Fibroblast of skin of back (primary cell): ENCODE measurements at places on chromosomes 11 and 22.

- no peak for DNase-seq
Measured at GRCh38 chr11:130404727-130405126, 23.7 kb downstream of the ADAMTS8 start.

DNA sequence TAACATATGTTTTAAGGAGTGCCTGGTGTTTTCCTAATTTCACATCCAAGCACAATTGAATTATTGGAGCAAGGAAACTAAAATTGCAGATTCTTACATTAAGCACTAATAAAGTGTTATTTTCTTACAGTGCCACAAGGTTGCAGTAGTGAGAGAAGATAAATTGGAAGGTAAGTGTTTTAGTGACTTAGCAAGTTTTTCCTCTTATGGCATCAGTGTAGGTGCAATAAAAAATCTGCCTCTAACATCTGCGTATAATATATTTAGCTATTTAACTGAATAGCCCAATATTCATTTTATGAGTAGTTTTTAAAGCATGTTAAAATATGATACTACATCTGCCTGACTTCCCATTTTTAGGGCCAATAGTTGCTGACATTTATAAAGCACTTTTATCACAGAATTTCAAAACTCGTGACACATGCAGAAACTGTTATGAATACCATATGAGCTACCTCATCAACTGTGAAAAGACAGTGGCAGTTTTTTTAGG, 19.0 kb downstream of the POLD3 start:
- DNase-seq = peak; percentile 78

DNA sequence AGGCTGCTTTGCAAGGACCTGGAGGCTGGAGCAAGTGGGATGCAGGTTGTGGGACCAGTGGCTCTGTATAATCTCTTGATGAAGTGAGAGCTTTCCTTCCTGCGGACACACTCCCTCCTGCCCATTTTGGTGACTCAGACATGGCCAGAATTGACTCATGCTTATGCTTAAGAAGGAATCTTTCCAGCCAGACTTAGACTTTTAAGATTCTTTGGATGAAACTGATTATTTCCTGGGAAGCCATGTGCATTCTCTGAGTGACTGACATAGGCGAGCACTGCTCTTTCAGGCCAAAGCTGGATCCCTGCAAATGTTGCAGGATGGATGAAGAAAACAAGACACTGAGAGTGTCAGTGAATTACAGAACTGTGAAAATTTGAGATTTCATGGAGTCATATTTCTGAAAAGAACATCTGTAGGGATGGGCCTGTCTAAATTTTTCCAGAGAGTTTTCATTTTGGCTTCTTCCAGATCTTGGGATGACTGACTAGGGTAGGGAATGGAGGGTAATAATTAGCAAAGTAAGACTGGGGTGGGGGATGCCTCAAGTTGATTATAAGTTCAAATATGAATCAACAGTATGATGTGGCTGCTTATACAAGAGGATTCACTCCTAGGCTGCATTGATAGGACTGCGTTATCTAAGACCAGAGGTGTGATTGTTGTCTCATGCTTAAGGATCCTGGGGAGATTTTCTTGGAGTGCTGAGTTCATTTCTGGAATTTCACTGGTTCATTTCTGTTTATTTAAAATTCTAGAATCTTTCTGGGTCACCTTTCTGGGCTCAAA, 195.8 kb downstream of the HIPK3 start:
- DNase-seq = peak; percentile 95

DNA sequence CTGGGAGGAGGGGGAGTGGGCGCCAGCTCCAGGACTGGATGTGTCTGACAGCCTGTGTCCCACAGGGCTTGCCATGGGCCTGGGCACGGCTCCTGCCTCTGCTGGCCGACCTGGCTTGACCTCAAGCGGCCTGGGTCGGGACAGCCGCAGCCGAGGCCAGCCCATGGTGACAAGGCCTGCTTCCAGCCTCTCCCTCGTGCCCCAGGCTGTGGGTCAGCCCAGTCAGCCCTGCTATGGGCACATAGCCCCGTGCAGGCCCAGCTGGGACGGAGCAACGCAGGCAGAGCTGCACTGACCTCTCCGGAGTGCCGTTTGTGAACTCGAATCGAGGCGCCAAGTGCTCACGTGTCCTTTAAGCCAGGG, 17.9 kb downstream of the OSBPL5 start:
- DNase-seq = no peak

- DNase-seq = no peak
Measured at GRCh38 chr11:15236559-15236958, 121.8 kb downstream of the INSC start.

GRCh38 chr11:554428-555226, 5.9 kb downstream of the LMNTD2 start:
- no peak for DNase-seq

- peak; percentile 23 for DNase-seq
Measured at GRCh38 chr11:110298301-110298765, 1.9 kb upstream of the RDX start.

DNA sequence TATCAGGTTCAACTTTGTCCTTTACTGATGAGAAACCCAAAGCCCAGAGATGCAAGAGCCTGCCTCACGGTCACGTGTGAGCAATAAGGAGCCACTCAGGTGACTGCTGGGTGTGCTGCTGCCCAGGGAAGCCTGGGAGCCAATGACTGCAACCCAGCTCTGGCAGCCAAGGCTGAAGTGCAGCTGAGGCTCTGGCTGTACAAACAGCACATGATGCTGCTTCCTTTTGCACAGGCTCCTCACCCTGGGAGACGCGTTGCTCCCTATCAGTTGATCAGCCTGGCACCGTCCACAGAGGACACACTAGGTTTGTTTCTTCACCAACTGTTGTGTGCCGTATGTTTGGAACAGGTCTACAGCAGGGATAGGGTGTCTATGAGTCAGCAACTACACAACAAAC, 168.7 kb downstream of the EFCAB6 start:
- no peak for DNase-seq

- no peak for DNase-seq
Measured at GRCh38 chr11:2699185-2699530, 636 bp downstream of the KCNQ1OT1 start.

DNA sequence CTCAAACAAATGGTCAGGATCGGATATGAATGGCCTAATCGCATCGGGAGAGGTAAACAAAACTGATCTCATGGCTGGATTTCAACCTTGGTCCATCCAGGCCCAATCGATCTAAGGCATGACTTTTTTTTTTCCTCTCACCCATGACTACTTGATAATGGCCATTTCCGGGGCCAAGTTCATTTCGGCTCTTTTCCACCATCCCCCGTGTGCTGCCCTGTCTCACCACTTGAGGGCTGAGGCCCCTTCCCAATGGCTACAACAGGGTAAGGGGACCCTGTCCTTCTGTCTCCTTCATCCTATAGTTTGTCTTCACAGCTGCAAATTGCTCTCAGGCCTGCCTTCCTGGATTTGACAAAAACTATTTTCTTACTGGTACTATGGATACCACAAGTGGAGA, 26.7 kb downstream of the GRAP2 start:
- DNase-seq = no peak

DNA sequence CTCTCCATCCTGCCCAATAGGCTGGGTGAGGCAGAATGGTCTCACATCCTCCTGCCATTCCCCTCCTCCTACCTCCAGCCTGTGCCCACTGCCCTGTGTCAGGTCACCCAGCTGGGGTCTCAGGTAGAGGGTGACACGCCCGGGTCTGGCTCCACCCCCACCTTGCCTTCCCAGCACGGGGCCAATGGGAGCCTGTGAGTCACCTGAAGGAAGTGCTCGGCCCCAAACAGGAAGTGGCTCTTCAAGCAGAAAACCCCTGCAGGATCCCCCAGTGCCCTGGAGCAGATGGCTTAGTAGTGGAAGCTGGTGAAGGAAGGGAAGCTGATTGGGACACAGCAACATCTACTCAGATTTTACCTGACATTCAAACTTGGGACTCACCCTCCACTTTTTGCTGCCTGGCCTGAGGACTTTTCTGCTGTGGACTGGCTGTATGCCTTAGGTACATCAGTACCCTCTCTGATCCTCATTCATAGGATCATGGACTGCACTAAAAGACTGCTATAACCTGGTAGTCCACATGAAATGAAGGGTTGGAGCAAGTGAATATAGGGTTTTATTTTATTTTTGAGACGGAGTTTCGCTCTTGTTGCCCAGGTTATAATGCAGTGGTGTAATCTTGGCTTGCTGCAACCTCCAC, 33.4 kb downstream of the GDPD5 start:
- peak; percentile 37 for DNase-seq

GRCh38 chr11:19345848-19346681, 105.3 kb upstream of the E2F8 start:
- DNase-seq = no peak

- DNase-seq = peak; percentile 90
Measured at GRCh38 chr11:69089258-69089657, 40.5 kb downstream of the TPCN2 start.

- no peak for DNase-seq
Measured at GRCh38 chr11:8527939-8528338, 66.1 kb downstream of the STK33 start.

- DNase-seq = no peak
Measured at GRCh38 chr22:36760786-36761185, 15.1 kb downstream of the IFT27 start.

- DNase-seq = no peak
Measured at GRCh38 chr22:45200230-45200629, 36.5 kb downstream of the NUP50 start.

- DNase-seq = no peak
Measured at GRCh38 chr11:120186456-120186773, 24.4 kb upstream of the OAF start.

- DNase-seq = peak; percentile 33
Measured at GRCh38 chr11:119699227-119699626, 29.8 kb downstream of the NECTIN1 start.

DNA sequence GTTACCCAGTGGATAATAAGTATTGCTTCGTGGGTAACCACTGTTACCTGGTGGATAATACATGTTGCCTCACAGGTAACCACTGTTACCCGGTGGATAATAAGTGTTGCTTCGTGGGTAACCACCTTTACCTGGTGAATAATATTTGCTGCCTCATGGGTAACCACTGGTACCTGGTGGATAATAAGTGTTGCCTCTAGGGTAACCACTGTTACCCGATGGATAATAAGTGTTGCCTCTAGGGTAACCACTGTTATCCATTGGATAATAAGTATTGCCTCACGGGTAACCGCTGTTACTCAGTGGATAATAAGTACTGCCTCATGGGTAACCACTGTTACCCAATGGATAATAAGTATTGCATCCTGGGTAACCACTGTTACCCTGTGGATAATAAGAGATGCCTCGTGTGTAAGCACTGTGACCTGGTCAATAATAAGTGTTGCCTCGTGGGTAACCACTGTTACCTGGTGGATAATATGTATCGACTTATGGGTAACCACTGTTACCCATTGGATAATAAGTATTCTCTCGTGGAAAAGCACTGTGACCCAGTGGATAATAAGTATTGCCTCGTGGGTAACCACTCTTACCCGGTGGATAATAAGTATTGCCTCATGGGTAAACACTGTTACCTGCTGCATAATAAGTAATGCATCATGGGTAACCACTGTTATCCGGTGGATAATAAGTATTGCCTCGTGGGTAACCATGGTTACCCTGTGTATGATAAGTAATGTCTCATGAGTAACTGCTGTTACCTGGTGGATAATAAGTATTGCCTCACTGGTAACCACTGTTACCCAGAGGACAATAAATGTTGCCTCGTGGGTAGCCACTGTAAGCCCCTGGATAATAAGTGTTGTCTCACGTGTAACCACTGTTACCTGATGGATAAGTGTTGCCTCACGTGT, 20.1 kb upstream of the NXPE4 start:
- DNase-seq = no peak

DNA sequence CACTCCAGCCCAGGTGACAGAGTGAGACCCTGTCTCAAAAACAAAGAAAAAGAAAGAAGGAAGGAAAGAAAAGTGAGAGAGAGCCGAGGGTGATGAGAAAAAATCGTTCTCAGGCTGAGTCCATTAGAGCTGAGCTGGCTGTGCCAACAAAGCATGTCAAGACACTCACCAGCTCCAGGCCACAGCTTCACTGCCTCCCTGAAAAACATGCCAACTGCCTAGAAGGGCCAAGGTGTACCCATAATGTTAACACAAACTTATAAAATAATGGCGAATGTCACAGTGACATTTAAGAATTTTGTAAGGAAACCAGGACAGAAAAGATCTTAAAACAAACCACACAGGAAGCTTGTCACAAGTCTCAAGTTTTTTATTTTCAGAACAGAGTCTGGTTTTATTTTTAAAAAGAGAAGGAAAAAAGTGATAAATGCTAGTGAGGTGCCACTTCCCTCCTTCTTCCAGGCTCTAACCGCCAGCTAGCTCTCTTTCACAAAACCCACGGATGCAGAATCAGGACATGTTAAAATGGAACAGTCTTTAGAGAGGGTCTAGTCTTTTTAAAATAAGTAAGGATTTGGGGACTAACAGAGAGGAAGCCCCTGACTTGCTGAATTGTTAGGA, 5.1 kb downstream of the TMEM121B start:
- DNase-seq = no peak

DNA sequence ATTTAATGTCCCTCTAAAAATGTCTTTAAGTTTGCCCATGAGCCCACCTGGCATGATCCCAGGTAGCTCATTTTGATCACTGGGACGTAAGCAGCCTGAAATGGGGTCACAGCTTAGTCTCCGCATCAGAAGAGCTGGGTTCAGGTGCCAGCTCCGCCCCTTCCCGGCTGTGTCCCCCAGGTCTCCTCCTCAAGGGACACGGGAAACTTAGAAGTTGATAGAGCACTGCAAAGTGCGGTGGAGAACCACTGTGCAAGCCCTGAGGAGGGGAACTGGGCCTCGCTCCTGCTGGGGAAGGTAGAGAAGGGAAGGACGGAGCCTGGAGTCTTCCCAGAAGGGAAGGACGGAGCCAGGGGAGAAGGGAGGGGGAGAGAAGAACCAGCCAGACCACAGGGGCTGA, 7.7 kb downstream of the TOM1 start:
- no peak for DNase-seq

DNA sequence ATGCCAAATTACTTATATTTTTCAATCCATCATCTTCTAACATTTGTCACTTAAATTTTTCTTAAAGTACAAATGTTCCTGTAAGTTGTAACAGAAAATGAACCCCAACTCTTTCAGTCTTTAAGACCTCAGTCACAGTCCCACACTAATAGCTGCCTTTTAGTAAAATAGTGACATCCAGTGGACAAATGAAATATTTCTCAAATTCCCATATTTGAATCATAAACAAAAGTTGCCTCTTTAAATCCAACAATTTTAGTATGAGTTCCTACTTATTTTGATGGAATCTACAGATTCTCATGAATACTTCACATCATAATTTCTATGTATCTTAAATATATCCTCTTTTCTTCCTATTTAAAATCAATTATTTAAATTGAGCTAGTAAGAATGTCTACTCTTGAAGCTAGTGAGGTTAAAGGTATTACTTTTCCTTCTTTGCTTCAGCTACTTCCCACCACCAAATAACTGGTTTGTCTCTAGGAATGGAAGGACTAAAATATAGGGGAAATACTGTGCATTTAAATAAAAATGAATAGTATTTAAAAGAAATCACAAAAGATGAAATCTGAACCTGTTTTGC, 9.2 kb downstream of the LIN7C start:
- peak; percentile 27 for DNase-seq
